Activated CD4-positive, alpha-beta T cell treated with anti-CD3 and anti-CD28 coated beads for 4 hours (primary cell): ENCODE measurements at places on chromosomes 4 and X.
A peak's percentile ranks its signal among the peaks of the same experiment; 100 is the strongest.

- no peak for DNase-seq
Observed at GRCh38 chr4:90845777-90846176, 718.6 kb downstream of the CCSER1 start.

DNA sequence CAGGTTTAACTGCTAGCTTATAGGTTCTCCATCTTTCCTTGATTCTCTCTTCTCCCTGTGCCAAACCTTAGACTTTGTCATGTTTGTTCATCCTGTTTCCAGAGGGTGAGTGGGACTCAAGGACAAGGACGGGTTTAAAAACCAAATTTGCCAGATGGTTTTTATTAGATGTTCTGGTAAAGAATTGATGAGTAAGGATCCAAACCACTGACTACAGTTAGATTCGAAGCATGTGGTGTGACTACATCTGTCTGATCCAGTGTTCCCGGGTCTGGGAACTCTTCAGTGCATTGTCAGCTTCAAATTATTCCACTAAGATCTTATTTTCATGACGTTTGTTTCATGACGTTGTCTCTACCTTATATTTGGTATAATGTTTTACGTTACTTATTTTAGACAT, 37.5 kb downstream of the MTMR1 start:
- no peak for DNase-seq

DNA sequence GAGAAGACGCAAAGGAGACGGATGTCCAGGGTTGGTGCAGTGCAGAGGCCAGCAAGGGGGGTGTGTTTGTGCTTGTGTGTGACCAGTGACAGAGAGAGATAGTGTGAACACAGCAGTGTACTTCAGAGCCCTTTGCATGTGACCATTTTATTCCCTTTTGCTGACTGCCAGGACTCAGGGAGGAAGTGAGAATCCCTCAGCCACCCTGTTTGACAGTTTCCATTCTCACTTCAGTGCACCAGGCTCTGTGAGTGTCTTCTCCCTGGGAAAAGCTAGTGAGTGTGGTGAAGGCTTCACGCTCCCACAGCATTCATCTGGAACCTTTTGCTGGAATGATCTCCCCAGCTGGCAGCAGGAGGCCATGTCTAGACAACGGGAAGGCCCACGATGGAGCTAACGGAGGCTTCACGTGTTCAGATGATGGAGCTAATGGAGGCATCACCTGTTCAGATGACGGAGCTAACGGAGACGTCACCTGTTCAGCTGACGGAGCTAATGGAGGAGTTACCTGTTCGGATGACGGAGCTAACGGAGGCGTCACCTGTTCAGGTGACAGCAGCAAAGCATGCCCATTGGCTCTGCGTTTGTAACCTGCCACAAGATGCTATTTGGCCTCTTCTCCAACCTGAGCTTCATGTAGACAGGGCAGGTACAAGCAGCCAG, 195.4 kb downstream of the AFAP1 start:
- DNase-seq: no peak

GRCh38 chr4:151850791-151851213, 90.0 kb upstream of the GATB start:
- no peak for DNase-seq

GRCh38 chrX:22969411-22969810, 30.3 kb upstream of the DDX53 start:
- no peak for DNase-seq

GRCh38 chr4:39467464-39467863, 8.6 kb downstream of the LIAS start:
- no peak for DNase-seq

DNA sequence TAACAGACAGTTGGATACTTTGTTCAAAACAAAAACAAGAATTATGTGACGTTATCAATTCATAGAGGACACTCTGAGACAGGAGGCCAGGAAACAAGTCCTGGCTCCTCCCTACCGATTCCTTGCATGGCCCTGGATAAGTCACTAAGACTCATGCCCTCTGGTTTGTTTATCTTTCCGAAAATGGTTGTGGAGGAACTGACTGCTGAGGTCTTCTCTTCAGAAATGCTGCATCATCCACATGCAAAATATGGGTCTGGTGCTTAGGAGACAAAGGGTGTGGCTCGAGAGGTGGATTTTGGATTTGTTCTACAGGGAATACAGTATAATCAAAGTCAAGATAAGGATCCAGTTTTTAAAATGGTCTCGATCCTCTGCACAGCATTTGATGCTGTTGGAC, 130.9 kb downstream of the RELL1 start:
- DNase-seq: no peak

GRCh38 chrX:11131146-11131545, 20.0 kb downstream of the HCCS start:
- no peak for DNase-seq

GRCh38 chr4:140213749-140214148, 59.8 kb upstream of the MAML3 start:
- no peak for DNase-seq

DNA sequence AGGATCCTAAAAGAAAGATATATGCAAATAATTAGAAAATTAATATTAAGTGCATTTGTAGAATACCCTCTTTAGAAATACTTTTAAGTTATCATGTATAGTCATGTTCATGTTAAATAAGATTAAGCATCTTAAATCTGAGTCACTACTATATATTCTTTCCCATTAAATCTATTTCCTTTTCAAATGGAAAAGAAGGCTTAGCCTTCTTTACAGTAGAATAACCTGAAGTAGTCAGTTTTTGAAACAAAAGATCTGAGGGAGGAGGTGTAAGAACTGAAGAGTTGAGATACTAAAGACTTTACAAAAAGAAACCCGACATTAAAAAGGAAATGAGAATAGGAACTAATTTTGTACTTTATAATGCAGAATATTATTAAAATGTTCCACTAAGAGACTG, 14.7 kb upstream of the HSD17B13 start:
- DNase-seq: no peak

DNA sequence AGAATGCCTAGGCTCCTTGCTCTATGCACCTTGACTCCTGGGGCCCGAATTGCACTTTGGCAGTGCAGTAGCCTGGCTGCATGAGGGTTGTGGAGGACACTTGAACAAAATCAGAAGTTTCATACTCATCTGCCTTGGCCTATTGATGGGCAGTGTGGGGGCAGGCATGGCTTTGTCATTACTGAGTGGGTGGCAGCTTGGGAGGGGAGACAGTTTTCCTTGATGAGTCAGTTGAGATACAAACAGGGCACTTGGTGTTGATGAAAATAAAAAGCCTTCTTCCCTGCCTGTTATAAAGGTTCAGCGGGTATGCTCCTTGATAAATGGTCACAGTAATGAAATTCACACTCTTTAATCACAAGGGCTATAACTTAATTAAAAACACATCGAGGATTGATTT, 126.8 kb upstream of the MAMLD1 start:
- no peak for DNase-seq

DNA sequence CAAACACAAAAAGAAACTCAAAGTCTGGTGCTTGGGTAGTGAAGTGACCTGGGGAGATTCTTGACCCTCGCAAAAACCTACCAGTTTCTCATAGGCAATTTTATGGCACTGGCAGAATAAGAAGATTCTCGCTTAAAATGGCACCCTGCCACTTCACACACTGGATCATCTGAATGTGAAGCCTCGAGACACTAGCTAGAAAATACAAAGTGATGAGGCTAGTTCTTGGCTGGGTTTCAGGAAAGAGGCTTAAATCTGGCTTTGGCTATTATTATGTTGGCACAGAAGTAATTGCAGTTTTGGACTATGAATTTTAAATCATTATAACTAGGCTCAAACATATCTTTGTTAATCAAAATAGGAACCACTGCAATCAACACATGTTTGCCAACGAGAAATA, 634.7 kb upstream of the BOD1L1 start:
- DNase-seq: no peak

DNA sequence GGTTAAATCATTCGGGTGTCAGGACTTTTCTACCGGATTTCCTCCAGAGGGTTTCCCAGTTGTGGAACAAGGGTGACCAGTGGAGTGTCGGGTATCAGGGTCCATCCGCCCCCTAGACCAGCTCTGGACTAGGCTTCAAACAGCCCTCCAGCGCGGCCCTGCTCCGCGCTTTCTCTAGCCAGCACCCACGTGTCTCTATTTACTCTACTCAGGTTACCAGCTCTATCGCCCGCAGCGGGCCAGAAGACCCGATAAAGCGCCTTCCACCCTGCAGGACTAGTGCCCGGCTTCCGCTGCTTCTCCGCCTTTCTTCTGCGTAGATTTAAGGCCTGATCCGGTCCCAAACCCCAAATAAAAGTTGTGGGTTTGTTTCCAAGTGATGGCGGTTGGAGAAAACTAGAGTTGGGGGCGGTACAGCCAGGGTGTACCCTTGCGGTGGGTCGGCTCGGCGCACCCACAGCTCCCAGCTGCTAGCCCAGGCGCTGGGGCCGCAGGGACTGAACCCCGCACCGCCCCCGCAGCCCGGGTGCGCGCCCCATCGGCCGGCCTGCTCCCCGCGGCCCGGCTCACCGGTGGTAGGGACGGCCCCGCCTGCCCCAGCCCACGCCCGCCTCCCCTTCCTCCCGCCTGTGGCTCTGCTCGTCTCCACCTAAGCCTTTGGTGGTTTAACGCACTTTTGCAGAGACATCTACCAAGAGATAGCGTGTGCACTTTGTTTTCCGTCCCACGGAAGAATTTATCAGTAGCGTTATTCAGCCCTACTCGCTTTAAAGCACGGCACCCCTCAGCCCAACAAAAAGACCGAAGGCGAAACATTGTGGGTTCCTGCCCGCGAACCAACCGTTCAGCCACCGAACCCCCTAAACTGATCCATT, 2.1 kb downstream of the LEF1 start:
- DNase-seq: peak; percentile 64

GRCh38 chr4:39568805-39569204, 41.6 kb upstream of the UGDH start:
- DNase-seq: no peak

DNA sequence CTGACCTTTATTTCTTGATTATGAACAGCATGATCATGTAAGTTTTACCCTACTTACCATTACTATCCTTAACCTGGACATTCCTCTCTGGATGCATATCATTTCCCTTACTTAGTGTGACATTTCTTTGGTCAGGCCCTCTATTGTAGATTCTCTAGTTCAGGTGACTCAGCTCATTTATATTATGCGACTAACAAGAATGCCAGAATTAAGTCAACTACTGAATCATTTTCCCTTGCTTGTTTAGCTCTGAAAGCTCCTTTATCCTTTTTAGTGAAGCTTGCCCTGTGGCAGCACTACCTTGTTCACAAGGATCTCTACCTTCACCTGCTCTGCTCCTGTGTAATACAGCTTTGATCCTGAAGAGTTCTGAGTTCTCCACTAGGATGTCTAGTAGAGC, 15.1 kb upstream of the UGT2B17 start:
- DNase-seq: no peak
